ENCODE measurements at places on chromosomes 2 and 18. TPM values are rescaled to one million over a fixed set of nuclear protein-coding genes. Genes with fewer than 3 reads are reported as not detected.
A peak's percentile ranks its signal among the peaks of the same experiment; 100 is the strongest.

GRCh38 chr2:232838406-232838874 lies 31.6 kb upstream of the SNORC start:
- ATAC-seq: no peak

DNA sequence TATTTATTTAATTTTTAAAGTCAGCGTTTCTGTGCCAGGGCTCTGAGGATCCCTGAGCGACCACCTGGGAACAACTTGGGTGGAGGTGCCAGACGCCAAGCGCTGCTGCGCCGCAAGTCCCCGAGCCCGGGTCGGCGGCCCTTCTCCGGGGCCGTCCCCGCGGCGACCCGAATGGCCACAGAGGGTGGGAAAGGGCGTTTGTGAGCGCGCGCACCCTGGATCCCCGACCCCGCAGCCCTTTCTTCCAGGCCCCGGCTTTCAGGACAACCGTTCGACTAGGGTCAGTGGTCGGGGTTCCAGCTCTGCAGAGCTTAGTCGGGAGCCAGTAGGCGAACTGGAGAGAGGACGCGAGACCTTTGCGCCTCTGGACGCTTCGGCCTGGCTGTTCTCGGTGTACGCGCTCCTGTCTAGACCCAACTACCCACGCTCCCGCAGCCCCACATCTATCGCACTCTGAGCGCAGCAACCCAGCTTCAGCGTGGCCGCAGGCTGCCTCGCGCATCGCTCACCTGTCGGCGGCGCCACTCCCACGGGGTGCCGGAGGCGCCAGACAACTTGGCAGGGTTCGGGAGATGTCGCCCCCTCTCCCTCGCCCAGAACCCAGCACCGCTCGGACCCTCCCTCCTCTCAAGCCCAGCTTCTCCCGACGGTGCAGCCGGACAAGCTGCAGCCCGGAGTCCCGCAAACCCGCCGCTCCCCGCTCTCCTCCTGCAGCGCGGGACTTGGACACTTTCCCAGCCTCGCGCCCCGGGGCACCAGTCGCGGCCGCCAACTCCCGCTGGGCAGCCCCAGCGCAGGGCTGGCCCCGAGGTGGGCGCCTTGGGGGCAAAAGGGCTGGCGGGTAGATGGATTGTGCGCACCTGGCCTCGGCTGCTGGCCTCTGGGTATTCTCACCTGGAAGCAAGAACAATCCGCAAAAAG lies 758 bp downstream of the LYPD1 start:
- ATAC-seq: peak; percentile 47

DNA sequence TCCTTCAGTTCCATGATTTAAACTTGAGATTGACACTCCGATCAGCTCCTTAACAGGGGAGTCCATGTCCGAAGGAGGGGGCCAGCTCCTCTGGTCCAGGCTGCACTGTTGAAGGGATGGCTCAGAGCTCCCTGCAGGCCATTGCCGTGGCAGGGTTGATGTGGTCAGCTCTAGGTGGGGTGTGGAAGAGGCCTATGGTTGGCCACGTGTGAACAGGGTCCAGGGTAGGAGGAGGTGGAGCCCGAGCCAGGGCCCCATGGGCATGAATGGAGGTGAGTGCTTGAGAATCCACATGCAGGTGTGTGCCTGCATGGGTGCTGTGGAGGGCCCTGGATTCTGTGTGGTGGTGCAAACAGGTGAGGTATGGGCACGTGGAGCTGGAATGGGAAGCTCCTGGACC lies 1.1 kb downstream of the SPEG start:
- ATAC-seq: no peak

- ATAC-seq: no peak
Measured at GRCh38 chr2:226179010-226179409, 620.6 kb downstream of the IRS1 start.

- no peak for ATAC-seq
Measured at GRCh38 chr18:55433648-55434047, 154.3 kb downstream of the TCF4 start.

The GCG gene
- not detected for total RNA-seq

The MPP4 gene
- total RNA-seq: not detected

The CRYGC gene
- total RNA-seq: not detected

All from esophagus mucosa (tissue), 1 donor.